ENCODE measurements at places on chromosomes 1 and 21. TPM values are rescaled to one million over a fixed set of nuclear protein-coding genes. Genes with fewer than 3 reads are reported as not detected.

The SELENBP1 gene
- not detected for total RNA-seq

GRCh38 chr1:155322571-155322952 is 1.9 kb downstream of the RUSC1 start:
- peak; percentile 22 for DNase-seq

The BSND gene
- not detected for total RNA-seq

DNA sequence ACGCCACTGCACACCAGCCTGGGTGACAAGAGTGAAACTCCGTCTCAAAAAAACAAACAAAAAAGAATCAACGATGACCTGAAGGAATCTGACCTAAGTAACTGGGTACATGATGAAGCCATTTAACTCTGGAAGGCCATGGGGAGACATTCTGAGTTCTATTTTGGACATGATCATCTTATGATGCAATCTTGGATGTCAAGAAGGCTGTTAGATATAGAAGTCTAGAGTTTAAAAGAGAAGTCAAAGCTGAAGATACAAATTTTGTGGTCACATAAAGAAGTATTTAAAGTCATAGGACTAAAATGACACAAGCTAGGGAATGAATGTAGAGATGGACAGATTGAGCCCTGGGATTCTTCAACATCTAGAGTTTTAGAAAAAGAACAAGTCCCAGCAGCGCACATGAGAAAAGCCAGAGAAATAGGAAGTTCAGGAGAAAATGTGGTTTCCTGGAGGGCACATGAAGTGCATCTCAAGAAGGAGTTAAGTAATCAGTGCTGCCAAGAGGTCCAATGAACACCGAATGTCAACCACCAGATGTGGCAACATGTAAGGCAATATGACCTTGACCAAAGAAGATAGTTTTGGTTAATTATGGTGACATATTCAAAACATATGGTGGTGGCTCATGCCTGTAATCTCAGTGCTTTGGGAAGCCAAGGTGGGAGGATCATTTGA is 26.8 kb downstream of the ELK4 start:
- DNase-seq, result no peak

DNA sequence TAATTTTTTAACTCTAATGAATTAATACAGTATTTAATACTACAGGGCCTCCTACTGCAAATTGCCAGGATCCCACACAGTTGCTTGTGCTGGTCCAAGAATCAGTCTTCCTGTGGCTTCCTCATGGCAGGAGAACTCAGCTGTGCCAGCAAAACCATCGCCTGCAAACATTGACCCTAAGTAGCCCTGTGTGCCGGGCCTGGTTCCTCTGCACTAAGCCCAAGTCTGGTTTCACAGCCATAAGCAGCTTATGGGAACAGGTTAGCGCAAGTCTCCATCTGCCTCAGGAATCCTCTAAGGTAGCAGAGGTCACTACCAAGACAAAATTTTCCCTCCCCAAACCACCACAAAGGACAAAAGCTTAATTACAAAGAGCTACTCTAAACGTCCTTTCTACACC is 216.6 kb downstream of the PLA2G4A start:
- no peak for DNase-seq

DNA sequence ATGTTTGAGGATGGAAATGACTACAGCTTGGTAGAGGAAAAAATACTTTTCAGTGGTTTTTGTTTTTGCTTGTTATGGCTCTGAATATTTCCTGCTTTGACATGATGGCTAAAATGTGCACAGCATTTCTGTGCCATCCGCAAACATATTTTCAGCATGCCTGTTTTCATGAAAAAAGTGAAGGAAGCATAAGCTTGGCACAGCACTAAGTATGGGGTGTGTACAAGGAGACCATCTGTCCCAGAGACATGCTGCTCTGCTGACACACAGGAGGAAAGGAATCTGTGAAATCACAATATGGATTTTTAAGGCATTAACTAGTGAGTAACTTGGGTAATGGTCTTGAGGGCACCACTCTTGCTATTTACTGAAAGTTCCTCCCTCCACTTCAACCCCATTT is 595.5 kb downstream of the RWDD3 start:
- DNase-seq, result no peak

- DNase-seq, result peak; percentile 80
Measured at GRCh38 chr1:227788271-227789083, 27.0 kb upstream of the PRSS38 start.

The CYP2J2 gene
- 1.8 TPM for total RNA-seq

DNA sequence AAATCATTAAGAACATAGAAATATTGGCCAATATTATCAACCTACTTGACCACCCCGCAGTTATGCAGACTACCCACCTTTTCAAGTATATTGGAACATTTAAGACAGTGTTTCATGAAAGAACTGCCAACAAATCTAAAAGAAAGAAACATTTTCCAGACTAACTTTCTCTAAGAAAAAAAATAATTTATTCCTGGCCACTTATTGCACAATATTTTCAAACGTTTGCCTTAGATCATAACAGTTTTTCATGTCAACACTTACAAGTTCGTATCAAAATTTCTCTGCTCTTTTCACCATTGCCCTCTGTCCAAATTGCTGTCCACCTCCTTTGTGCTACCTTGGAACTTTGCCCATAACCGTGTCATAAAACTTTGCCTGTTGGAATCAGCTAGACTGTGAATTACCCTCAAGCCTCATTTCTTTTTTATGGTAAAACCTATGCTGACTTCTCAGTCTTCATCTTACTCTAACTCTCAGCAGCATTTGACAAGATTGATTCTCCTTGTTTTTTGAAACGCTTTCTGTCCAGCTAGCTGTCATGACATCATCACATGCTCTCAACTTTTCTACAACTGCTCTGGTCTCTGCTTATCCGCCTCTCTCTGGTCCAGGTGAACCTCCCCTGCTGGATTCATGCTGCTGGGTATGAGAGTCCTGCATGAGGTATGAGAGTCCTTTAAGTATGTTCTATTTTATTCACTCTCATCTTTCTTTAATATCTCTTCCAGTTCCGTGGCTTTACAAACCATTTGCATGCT is 92.8 kb upstream of the CHRM3 start:
- DNase-seq, result no peak

- DNase-seq, result no peak
Measured at GRCh38 chr1:30216602-30217001, 506.8 kb downstream of the MATN1 start.
